Activated naive CD8-positive, alpha-beta T cell treated with anti-CD3 and anti-CD28 coated beads, Interleukin-2, amount 10 ng/mL, durations not matched to agents 7 days and 5 days (primary cell): ENCODE measurements at places on chromosomes 12 and 14. TPM values are rescaled to one million over a fixed set of nuclear protein-coding genes. Genes with fewer than 3 reads are reported as not detected.

Gene RNASE4
- total RNA-seq = 0.62 TPM

Gene EML1
- not detected for total RNA-seq

Gene TMEM121
- total RNA-seq = 8.1 TPM

DNA sequence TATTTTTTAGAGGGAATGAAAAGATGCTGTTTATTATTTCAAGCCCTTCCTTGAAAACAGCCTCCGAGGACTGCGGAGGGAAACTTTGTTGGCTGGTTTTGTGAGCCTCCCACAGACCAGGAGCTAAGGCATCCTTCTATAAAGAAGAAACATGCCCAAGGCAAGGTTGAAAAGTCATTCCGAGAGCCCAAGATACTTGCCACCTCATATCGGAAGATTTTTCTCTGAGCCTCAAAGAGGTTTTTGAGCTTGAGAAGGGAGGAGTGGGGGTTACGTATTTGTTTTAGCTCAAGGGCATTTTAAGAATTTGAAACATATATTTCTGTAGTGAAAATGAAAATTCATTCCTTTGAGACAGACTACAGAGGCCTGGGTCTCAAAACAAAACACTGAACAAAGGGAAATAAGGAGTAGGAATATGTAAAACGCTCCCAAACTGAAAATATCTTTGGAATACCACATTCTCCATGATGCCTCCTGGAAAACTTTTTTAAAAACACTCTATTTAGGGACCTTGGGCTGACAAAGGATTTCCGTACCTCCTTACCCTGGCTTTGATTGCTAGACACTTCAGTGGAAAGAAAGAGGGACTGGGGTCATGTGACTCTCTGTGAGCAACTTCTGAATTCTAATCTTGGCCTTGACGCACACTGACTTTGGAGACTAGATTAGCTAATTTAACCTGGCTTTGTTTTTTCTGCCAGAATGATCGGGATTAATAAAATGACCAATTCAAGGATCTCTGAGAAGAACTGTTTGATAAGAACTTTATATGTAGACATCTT, 180.9 kb downstream of the SRGAP1 start:
- DNase-seq = no peak
- no peaks in the 10 kb centered on the region for H3K36me3 ChIP-seq
- H3K27me3 ChIP-seq = peaks cover 4% of the 10 kb centered on the region
- peaks cover 2% of the 10 kb centered on the region for H3K4me1 ChIP-seq

GRCh38 chr14:101072945-101073597, 169.5 kb upstream of the RTL1 start:
- peaks cover 19% of the 10 kb centered on the region for H3K27me3 ChIP-seq
- peak; percentile 5 for DNase-seq
- H3K4me3 ChIP-seq = no peak overlapping the region
- H3K27ac ChIP-seq = no peak overlapping the region
- no peaks in the 10 kb centered on the region for H3K36me3 ChIP-seq

- DNase-seq = no peak
- no peak overlapping the region for H3K4me3 ChIP-seq
- H3K36me3 ChIP-seq = no peaks in the 10 kb centered on the region
- no peaks in the 10 kb centered on the region for H3K4me1 ChIP-seq
- no peak overlapping the region for H3K27ac ChIP-seq
- H3K27me3 ChIP-seq = peaks cover 9% of the 10 kb centered on the region
Measured at GRCh38 chr12:64273527-64274403, 51.7 kb upstream of the KICS2 start.

GRCh38 chr12:95343461-95344230, 126.0 kb downstream of the VEZT start:
- no peak overlapping the region for H3K27ac ChIP-seq
- H3K27me3 ChIP-seq = peaks cover 2% of the 10 kb centered on the region
- no peak for DNase-seq
- H3K36me3 ChIP-seq = no peaks in the 10 kb centered on the region
- no peaks in the 10 kb centered on the region for H3K4me1 ChIP-seq
- no peak overlapping the region for H3K4me3 ChIP-seq
